ENCODE measurements at places on chromosomes 7 and 10.

- DNase-seq, result no peak
Measured at GRCh38 chr10:11483201-11484148, 128.0 kb downstream of the USP6NL start.

- DNase-seq, result no peak
Measured at GRCh38 chr7:25386311-25386744, 158.0 kb upstream of the NPVF start.

- no peak for DNase-seq
Measured at GRCh38 chr7:68958571-68958970, 639.7 kb upstream of the AUTS2 start.

DNA sequence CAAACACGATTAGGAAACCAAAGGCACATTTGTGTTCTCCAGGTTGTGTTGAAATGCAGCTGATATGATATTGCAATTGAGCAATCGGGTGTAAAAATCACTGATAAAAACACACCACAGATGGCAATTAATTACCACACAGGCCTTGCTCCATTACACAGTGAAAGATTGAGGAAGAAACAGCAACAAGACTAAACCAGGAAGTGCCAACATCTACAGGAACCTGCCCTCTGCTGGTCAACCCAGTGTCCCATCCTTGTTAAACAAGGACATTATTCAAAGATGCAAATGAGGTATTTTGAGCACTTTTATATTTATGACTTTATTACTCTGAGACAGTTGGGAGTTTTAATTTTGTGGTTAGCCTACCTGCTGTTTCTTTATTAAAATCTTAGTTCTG lies 765.6 kb upstream of the GHITM start:
- DNase-seq, result no peak

DNA sequence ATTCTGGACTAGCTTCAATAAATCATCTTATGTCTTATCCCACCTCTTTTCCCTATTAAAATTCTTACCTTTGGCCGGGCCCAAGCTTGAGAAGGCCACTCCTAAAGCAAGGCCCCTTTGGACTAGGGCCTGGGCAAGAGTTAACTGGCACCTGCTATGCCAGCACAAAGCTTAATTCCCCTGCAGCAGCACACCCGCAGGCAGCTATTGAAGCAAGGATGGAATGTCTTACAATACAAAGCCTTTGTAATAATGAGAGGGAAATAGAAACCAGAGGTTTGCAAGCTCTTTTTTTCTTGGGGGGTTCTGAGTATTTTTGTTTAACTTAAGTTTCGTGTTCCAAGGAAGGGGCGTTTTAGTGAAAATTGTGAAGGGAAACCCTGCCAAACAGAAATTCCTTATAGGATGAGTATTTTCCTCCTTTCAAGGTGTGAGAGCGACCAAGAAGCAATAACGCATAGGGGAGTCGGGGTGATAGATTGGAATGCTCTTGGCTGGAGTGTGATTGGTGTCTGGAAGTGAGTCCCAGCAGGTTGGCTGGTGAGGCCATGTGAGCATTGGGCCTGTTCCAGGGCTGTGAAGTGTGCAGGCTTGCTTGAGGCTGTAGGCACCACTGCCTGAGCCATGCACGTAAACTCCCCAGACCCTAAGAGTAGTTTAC lies 148.5 kb downstream of the KIAA1217 start:
- DNase-seq, result no peak

DNA sequence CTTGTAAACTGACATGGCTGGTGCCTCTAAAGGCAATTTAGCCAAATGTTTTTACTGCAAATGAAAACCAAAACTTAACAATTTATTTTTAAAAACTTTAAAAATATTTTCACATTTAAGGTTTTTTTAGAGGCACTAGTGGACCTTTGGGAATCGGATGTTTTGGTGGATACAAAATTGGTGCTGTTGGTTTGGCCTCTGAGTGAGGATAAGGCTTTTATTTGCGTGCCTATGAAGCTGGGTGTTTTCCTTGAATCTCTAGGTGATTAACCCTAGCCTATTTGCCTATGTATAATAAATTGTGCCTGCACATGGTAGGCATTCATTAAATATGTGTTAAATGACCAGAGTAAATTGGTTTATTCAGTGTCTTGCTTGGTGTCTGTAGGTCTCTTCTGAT lies 2.9 kb upstream of the SGCE start:
- DNase-seq, result no peak

- DNase-seq, result no peak
Measured at GRCh38 chr10:27188259-27188658, 33.1 kb downstream of the MASTL start.

GRCh38 chr10:131806646-131807317 lies 94.0 kb upstream of the PPP2R2D start:
- DNase-seq, result no peak

- no peak for DNase-seq
Measured at GRCh38 chr7:47337531-47337930, 244.4 kb downstream of the TNS3 start.

Data from stimulated activated CD4-positive, alpha-beta T cell treated with anti-CD3 and anti-CD28 coated beads, Interleukin-15, amount 100 ng/mL, for 48 hours (primary cell).